ENCODE measurements at places on chromosomes 12 and 14.

DNA sequence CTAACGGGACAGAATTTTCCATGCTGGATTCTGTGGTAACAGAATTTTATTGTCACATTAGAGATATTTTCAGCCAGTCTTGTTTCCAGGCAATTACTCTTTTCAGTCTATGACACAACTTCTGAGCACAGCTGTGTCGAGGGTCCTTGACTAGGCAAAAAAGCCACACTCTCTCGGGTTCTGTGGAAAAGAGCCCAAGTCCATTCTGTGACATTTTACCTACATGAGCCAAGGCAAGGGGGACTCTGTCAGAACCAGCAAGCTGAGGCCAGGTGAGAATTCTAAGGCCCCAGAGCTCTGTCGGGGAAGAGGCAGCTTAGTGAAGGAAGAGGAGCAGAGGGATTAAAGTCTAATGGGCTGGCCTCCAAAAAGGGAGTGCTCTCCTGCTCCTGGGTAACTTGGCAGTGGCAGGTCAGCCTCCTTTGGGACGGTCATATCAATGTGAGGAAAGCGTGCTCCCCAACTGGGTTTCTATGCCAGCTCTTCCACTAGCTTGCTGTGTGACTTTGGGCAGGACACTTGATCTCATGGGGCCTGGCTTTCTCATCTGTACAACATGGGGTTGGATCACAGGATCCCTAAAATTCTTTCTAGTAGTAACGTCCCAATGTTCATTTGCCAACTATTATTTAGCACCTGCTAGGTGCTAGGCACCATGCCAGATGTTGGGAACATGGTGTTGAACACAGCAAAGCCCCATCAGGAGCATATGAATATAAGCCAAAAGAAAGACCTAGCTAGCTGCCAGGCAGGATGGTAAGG, 16.0 kb upstream of the RIC8B start:
- DNase-seq, result no peak

GRCh38 chr14:88628033-88628432, 65.2 kb downstream of the ZC3H14 start:
- DNase-seq, result no peak

GRCh38 chr12:15001733-15002382, 29.0 kb downstream of the PDE6H start:
- no peak for DNase-seq

GRCh38 chr12:57157588-57158173, 10.3 kb upstream of the LRP1-AS start:
- no peak for DNase-seq

DNA sequence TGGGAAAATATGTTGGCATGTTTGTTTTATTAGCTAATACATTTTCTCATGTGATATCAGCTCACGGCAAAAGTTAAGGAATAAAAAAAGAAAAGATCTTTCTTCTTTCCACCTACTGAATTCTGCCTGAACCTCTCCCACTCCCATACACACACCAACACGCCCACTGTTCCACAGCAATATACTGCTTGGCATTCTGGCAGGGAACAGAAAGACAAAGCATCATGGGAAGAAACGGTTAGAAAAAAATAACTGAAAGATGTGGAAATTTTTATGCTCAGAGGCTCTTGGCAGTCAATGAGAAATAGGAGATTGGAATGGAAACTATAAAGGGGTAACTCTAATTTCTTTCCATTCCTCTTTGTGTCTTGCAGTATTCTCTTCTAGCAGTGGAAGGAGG, 268.5 kb downstream of the FOXG1 start:
- DNase-seq, result no peak

Data from stimulated activated CD8-positive, alpha-beta memory T cell treated with anti-CD3 and anti-CD28 coated beads, Interleukin-4, amount 100 ng/mL, for 4 hours (primary cell).